ENCODE measurements at places on chromosomes 3 and 15.

- peak; percentile 5 for DNase-seq
Measured at GRCh38 chr3:176106380-176106779, 1090.9 kb downstream of the TBL1XR1 start.

DNA sequence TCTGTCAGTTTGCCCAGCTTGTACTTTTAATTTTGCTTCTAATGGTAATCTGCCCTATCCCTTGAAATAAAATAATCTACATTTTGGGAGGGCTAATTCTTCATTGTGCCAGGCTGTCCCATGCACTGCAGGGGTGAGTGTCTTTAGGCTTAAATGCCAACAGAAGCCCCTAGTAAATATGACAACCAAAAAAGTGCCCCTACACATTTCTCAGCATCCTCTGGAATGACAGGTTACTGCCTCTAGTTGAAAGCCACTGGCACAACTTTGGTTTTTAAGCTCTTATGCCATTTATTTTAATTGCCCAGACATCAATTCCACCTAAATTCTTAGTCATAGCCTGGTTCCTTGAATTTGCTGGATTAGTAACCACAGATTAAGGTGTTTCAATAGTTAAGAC lies 3.4 kb downstream of the EPM2AIP1 start:
- DNase-seq = no peak

DNA sequence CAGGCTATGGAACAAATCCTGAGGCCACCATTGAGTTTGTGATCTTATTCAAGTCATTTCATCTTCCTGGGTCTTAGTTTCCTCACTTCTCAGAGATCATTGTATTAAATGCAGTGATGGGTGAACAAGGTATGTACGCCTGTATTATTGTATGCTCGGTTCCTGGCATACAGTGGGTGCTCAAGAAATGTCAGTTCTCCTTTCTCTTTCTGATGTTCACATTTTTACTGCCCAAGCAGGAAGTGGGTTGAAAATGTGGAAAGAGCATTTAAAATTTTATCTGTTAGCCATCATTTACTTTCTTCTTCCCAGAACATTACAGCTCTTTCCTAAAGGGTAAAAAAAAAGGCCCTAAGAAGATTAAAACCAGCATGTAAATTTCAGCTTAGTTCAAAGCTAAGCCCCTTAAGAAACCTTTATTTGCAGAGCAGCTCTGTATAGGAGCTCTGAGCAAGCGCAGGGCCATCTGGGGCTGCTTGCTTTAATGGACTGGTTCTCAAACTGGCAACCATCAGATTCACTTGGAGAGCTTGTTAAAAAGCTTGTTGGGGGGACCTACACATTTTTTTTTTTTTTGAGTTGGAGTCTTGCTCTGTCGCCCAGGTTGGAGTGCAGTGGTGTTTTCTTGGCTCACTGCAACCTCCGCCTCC lies 179.4 kb downstream of the CHST2 start:
- no peak for DNase-seq

DNA sequence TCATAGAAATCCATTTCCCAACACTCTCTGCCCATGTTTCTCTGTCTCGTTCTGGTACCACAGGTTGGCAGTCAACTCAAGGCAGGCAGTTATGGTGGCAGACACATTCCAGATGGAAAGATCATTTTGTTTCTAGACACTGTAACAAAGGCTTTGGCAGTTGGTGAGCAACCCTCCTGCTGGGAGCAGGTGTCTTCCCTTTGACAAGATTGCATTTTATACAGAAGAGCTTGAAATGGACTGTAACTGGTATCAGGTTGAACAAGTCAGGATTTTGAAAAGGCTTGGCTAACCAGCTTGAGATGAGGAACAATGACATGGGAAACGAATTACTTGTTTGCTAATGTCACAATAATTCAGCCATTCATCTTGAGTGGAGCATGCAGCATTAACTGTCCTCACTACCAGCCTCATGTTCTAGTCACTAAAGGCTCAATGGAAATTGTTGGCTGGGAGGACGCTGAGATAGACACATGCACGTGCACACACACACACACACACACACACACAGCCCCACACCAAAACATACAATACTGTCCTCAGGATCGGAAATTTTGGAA lies 170.0 kb downstream of the SEMA6D start:
- no peak for DNase-seq

DNA sequence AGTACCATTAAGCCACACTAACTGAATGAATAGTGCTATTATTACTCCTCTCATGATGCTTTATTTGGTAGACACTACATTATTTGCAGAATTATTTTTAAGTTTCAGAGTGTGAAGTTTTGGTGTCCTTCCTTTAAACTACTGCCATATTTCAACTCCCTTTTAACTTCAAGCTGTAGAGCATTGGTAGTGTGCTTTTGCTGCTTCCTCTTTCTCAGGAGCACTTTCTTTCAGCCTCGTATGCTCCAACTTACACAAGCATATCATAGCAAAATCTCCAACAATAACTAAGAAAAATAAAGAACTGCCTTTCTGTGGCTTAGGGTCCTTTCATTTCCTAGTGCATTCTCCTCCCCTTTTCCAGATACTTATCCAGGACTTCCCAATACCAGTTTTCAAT lies 476.4 kb upstream of the AGTR1 start:
- no peak for DNase-seq

DNA sequence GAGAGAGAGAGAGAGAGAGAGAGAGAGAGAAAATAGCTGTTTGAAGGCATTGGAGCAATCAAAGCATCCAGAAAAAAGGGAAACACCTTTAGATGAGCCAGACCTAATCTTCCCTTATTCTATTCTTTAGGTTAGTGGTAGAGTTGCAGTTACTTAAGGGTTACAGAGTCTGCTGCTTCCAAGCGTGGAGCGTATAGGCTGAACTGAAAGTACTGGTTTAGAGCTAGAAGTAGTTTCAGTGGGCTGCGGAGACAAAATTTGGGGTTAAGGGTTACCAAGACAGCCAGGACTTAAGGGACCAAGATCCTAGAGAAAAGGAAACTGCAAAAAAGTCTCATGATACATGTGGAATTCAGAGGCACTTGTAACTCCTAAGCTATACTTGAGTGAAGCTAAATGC lies 66.1 kb upstream of the MEIS2 start:
- DNase-seq = no peak

DNA sequence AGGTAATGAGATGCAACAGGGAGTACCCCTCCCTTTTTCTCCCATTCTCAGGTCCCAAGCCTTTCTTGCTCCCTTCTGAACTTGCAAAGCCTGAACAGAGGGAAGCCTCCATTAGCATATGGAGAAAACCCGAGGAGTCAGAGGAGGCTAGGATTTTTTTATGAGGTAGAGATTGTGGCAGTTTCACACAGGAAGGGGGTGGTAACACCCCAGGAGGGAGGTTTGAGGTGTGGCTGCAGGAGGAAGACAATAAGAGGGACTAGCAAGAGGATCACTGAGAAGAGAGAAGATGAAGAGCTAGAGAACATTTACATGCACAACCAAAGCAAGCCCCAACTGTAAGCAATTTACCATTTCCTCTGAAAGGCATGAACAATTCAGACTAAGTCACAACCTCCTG lies 322.7 kb downstream of the SV2B start:
- DNase-seq = no peak

DNA sequence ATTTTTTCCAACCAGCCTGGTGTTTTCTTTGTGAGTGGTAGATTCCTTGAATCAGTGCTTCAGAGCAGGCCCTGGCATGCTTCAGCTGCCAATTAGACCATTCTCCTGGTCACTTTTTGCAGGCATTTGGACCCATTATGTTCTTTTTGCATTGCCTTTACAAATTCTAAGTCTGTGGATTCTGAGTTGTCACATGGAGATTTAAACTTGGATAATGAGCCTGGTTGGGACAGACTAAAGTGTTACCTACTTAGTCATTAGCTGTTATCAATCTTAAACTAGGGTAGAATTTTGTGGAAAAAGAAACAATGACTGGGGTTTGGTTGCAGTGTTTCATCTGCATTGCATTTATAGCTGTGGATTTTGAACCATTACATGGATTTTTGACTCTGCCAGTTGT lies 40.6 kb downstream of the ARHGEF26 start:
- DNase-seq = no peak

GRCh38 chr3:52827866-52828376 lies 2.6 kb downstream of the ITIH4 start:
- no peak for DNase-seq

DNA sequence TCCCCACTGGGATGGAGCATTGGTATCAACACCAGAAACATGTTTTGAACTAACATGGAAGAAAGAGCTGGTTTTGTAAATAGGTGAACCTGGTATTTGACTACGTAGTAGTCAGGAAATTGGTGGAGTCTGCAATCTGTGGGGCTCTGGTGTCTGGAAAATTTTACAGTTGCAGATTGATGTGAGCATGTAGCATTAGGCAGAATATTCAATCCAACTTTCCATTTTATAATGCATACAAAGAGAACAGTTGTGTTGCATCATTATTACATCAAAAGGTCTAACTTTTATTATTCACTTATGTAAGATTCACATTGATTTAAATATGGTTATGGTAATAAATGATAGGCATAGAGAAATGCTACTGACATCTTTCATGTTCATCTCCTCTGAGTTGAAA lies 340.0 kb downstream of the ZNF385D start:
- DNase-seq = no peak

GRCh38 chr3:185711255-185711870 lies 113.5 kb downstream of the IGF2BP2 start:
- DNase-seq = peak; percentile 50

- no peak for DNase-seq
Measured at GRCh38 chr3:142931222-142931621, 32.3 kb downstream of the PAQR9 start.

- DNase-seq = no peak
Measured at GRCh38 chr3:126449621-126450051, 26.1 kb downstream of the ZXDC start.

- DNase-seq = no peak
Measured at GRCh38 chr15:73889053-73889761, 15.8 kb downstream of the TBC1D21 start.

DNA sequence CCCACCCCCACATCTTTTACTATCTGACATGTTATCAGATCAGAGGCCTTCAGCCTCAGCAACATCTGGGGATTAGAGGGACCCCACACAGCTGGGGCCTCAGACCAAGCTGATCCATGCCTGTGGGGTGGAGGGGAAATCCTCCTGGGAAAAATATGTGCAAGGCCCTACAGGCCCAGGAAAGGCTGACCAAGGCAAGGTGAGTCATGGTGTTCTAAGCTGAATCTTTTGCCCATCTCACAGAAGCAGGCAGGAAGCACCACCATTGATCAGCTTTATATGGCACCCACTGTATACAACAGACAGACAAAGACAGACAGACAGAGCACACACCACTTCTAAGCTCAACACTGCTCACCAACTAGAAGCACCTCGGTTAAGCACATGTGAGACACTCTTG lies 12.4 kb upstream of the PARP6 start:
- DNase-seq = no peak

DNA sequence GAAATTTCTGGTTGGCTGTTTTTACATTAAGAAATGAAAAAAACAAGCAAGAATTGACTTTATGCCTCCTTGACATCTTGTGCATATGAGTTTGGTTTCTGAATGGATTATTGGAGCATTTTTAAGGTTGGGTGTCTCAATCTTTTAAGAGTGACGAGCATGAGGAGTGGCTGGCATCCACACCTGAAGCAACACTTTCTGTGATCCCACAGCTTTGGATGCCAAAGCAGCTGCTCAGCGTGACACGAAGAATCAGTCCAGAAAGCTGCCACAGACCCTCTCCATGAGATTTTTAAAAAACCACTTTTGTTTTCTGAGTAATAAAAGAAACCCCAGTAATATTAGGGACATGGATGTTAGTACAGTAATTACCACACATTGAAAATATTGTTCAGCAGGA lies 154.5 kb downstream of the KLF13 start:
- DNase-seq = no peak

- no peak for DNase-seq
Measured at GRCh38 chr15:25339431-25339830, 99.4 kb downstream of the UBE3A start.

DNA sequence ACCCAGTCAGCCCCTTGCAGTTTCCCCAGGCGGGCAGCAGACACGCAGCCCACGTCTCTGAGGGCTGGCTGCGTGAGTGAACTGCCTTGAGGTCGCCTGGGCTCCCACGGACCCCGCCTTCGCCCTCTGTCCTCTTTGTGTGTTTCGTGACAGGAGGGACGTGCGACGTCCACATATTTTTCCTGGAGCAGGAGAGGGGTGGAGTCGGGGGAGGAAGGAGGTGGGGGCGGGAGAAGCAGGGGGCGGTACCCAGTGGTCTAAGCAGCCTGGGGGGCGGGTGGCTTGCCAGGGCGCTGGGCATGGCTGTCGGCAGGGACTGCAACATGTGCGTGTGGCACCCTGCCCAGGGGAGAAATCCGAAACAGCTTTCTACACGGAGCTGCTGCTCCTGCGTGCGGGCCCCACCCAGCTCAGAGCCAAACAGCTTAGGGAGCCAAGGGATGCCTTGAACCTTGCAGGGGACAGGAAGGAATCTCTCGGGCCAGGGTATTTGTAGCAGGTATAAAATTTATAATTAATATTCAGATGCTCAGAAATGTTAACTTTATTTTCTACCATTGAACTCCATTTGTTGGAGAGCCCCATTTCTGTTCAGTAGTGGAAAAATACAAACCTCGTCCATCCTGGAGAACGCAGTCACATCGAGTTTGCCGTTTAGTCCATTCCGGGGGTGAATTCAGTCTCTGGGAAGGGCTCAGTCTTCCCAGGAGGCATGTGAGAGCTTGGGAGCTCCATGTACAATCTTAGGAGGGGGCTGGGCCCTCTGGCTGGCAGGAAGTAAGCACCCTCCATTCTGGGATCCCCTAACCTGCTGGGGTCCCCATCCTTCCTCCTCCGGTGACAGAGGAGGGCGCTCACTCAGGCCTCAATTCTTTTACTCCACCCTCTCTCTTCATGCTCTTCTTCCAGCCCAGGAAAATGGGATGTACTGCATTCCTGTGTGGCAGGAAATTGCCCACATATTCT lies 79.1 kb upstream of the MEF2A start:
- peak; percentile 94 for DNase-seq

- no peak for DNase-seq
Measured at GRCh38 chr3:183116025-183116614, 16.8 kb upstream of the MCCC1 start.

DNA sequence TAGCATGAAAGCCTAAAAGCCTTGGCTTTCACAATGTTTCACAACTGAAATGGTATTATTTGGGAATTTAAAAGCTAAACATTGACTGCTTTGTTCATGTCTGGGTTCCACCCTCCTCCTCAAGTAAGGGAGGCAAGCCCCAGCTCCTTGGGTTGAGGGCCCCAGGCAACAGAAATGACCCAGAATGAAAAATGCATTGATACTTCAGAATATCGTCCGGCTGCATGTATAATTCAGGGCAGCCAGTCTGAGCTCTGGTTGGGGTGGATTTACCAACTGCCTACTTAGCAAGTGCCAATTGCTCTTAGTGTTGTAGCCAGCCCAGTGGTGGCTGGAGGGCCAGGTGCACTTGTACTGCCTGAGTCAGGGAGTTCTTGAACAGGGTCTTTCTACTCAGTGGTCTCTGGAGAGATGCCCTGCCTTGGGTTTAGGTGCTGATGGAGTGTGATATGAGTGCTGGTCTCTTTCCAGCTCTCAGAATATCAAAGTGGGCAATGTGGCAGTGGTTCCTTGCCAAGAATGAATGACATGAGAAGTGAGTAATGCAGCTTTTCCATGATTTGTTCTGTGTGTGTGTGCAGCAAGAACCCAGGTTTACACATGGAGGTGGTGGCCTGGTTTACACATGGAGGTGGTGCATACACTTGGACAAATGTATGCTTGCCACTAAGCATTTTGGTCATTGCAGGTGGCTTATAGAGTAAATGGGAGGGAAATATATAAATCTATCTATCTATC lies 40.9 kb upstream of the ADAMTSL3 start:
- DNase-seq = no peak

- no peak for DNase-seq
Measured at GRCh38 chr3:55895897-55896566, 408.9 kb upstream of the WNT5A start.

GRCh38 chr3:111732252-111732879 lies 126.7 kb upstream of the PHLDB2 start:
- DNase-seq = no peak

- no peak for DNase-seq
Measured at GRCh38 chr3:194134231-194134756, 1.7 kb upstream of the HES1 start.
